ENCODE measurements at places on chromosomes 1 and 21. TPM values are rescaled to one million over a fixed set of nuclear protein-coding genes. Genes with fewer than 3 reads are reported as not detected.

DNA sequence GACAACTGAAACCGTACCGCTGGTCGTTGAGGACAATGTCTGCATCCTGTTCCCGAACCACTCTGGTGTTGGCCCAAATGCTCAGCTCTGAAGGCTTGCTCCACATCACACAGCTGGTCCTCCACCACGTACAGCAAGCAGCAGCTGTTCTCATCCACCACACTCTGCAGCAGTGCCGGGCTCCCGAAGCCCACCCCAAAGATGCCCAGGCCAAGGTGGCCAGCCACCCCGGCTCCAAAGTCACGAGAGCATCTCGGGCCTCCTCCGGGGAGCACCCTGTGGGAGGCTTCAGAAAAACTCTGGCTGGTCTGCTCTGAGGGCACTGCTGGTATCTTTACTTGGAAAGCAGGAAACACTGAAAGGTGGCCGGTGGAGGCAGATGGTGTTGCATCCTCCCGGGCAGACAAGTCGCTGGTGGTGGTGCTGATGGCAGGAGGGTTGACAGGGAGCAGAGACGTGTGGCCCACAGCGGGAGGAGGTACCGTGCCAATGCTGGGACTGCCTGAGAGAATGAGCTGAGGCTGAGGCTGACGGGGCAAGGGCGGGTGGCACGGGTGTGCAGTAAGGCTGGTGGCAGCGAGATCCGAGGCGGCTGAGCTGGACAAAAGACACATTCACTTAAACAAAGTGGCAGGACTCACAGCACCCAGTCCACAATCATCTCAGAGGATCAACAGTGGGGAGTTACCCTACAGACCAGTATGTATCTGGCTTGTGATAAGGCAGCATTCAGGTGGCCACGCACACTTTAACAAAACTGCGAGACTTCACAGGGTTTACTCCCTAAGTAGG is 6.5 kb upstream of the CCDC27 start:
- peaks cover 14% of the 10 kb centered on the region for H3K36me3 ChIP-seq
- peak overlapping the region; percentile 92 for H3K4me3 ChIP-seq
- H3K4me1 ChIP-seq, result peaks cover 17% of the 10 kb centered on the region
- no peak overlapping the region for H3K27ac ChIP-seq

- no peak overlapping the region for H3K4me3 ChIP-seq
- no peak overlapping the region for H3K27ac ChIP-seq
- no peaks in the 10 kb centered on the region for H3K36me3 ChIP-seq
- peaks cover 10% of the 10 kb centered on the region for H3K27me3 ChIP-seq
These were observed 6.9 kb upstream of the S100A2 start for GRCh38 chr1:153572569-153573015.

DNA sequence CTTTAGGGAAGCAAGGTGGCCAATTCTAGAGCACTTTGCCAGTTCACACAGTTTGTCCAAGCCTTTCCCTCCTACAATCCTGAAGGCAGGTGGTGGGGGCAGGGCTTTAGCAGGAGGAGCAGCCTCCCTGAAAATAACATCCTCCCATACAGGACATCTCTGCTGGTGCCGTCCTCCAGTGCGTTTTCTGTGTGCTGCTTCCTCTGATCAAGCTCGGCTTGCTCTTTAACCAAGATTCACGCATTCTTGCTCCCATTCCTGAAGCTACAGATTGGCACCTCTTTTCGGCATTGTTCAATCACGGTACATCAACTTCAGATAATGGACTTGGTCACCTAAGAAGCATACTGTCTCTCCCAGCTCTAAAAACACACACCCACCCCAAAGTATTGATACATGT is 7.5 kb upstream of the DPT start:
- H3K27ac ChIP-seq, result no peak overlapping the region
- H3K4me3 ChIP-seq, result no peak overlapping the region
- peaks cover 6% of the 10 kb centered on the region for H3K4me1 ChIP-seq
- no peak for DNase-seq
- no peaks in the 10 kb centered on the region for H3K36me3 ChIP-seq

The CFHR4 gene
- total RNA-seq, result 0.87 TPM

The GCSAML gene
- total RNA-seq, result 0.23 TPM

DNA sequence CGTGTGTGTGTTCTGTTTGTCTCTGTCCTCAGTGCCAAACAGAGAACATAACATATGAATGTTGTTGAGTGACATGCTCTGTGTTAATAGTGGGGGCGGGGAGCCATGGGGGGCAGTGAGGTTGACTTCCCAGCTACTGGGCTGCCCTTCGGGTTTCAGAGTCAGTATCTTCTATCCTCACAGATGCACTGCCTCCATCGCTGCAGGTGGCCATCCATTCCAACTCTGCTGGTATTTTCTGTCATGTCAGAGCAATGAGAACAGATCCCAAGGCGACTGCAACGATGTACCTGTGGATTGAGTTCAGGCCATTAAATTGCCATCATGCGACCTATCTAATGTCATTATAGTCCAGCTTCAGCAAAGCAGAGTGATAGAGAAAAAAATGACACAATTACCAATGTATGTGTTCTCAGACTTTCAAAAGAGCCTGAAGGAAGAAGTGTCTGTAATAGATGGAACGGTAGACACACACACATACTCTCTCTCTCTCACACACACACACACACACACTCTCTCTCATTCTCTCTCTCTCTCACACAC is 418.5 kb downstream of the RWDD3 start:
- no peaks in the 10 kb centered on the region for H3K36me3 ChIP-seq
- no peak overlapping the region for H3K4me3 ChIP-seq
- H3K4me1 ChIP-seq, result no peaks in the 10 kb centered on the region
- no peak for DNase-seq
- H3K27me3 ChIP-seq, result no peaks in the 10 kb centered on the region

The WDR3 gene
- 26.8 TPM for total RNA-seq

DNA sequence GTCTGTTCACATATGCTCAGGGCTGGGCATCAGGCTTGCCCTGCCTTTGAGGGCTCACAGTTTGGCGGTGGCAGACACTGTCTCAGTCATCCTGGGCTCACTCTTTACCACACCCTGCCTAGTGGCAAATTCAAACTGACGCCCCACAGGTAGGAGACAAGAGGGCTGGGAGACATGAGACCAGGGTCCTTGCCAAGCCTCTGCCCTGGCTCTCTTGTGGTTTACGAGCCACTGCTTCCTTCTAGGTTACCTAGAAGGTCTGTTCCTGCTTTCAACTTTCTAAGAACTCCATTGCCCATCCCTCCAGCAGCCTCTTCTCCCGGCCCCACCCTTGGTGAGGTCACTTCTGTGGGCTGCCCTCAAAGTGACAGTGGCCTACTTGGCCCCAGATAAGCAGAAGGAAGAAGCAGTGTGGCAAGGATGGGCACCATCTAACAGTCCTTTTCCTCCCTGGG is 10.5 kb downstream of the KIF21B start:
- peaks cover 13% of the 10 kb centered on the region for H3K27me3 ChIP-seq
- no peaks in the 10 kb centered on the region for H3K36me3 ChIP-seq
- no peak for DNase-seq
- no peak overlapping the region for H3K4me3 ChIP-seq
- H3K27ac ChIP-seq, result no peak overlapping the region

Data from endothelial cell (in vitro differentiated cells).